ENCODE measurements at places on chromosomes 2 and 18.

DNA sequence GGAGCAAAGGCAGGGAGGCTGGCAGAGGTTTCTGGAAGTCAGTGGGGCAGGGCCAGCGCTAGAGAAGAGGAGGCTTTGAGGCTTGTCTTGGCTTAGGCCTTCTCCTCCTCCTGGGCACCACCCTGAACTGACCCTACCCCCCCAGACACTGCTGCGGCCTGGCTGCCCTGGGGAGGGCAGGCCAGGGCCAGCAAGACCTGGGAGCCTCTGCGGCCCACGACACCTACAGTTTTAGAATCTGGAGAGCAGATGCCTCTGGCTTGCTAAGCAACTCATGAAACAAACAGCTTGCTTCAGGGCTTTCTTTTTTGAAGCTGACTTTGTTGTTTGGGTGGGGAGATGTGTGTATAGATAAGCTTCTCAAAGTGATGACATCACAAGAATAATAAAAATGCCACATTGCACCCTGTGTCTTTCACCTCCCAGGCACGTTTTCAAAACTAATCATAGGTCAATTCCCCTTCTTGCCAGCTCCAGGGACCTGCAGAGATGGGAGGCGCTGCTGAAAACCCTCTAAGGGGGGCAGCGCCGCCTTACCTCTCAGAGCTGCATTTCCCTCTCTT, 46.2 kb upstream of the SMAD7 start:
- no peak for DNase-seq

GRCh38 chr2:55107436-55107835, 57.2 kb upstream of the RTN4 start:
- DNase-seq: no peak

DNA sequence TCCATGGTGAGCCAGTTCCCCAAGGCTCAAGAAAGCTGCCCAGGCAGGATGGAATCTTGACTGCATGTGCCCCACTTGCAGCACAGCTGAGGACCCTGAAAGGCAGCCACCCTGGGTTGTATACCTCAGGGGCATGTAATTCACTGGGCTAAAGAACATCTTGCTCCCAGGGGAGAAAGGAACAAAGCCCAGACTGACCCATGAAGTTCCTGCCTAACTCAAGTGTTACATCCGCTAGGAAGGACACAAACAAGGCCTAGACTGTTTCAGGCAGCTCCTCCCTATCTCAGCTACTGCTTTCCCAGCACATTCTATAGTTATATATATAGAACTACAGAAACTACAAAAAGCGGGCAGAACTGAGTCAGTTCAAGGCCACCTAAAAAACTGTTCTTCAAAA, 69.0 kb downstream of the RBM43 start:
- DNase-seq: no peak

DNA sequence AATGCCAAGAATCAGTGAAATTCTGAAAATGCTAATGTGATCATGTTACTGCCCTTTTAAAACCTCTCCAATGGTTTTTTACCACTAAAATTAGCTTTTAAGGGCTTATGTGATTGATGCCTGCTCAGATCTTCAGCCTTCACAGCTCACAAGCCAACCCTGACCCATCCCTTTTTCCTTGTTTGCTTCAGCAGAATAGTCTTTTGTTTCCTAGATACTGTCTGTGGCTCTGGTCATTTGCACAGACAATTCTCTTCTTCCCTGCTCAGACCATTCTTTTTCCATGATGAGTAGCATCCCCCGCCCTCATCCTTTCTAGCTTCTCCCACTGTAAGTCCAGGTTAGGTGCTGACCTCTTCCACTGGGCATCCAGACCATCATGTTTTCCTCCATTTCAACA, 164.9 kb upstream of the NT5C1B start:
- DNase-seq: no peak

GRCh38 chr2:86199834-86200177, 549 bp downstream of the MRPL35 start:
- DNase-seq: no peak

DNA sequence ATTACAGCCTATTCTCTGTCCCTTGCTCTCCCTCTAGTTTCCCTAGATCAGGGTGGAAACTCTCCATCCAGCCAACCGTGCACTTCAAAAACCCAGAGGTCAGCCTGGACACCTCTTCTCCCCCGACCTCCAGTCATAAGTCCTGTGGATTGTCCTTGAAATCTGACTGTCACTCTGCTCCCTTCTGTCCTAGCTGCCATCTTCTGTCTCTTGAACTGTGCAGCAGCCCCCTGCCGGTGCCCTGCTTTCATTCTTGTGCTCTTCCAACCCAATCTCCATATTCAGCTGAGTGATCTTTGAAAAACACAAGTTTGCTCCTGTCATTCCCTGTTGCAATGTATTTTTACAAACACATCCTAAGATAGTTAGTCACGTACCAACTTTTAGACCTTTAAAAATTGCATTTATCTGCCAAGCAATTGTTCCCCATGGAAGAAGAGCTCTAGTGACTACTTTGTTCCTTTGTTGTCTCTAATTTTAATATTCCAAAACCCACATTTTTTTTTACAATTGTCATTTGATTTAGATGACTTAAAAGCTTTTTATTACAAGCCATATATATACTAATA, 254.3 kb downstream of the CAMKMT start:
- no peak for DNase-seq

DNA sequence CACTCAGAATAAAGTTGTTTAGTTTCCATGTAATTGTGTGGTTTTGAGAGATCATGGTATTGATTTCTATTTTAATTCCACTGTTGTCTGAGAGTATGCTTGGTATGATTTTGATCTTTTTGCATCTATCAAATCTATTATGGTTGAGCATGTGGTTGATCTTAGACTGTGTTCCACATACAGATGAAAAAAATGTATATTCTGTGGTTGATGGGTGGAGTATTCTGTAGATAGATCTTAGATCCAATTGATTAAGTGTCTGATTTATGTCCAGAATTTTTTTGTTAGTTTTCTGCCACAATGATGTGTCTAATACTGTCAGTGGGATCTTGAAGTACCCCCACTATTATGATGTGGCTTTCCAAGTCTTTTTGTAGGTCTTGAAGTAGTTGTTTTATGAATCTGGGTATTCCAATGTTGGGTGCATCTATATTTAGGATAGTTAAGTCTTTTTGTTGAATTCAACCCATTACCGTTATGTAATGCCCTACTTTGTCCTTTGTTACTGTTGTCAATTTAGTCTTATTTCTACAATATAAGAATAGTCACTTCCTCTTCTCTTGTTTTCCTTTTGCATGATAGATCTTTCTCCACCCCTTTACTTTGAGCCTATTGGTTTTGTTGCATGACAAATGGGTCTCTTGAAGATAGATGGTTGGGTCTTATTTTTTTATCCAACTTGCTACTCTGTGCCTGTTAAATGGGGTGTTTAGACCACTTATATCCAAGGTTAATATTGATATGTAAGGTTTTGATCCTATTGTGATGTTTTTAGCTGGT, 101.8 kb downstream of the TRABD2A start:
- no peak for DNase-seq

- DNase-seq: no peak
These were observed 7.8 kb upstream of the RAB31 start for GRCh38 chr18:9700261-9700796.

DNA sequence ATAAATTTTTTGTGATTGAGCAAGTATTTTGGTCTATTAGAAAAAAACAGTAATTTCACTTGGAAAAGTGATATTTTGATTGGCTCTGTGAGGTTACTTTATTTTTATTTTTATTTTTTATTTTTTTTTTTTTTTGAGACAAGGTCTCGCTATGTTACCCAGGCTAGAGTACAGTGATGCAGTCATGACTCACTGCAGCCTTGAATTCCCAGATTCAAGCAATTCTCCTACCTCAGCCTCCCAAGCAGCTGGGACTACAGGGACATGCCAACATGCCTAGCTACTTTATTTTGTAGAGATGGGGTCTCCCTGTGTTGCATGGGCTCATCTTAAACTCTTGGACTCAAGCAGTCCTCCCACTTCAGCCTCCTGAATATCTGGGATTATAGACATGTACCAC, 60.9 kb upstream of the MGAT5 start:
- no peak for DNase-seq

GRCh38 chr2:67453310-67453709, 56.2 kb downstream of the ETAA1 start:
- no peak for DNase-seq

GRCh38 chr18:75154259-75154658, 54.7 kb downstream of the PTGR3 start:
- no peak for DNase-seq

- DNase-seq: no peak
These were observed 55.0 kb downstream of the MAPK4 start for GRCh38 chr18:50614838-50615237.

GRCh38 chr18:35477497-35477896, 20.3 kb downstream of the INO80C start:
- DNase-seq: no peak

DNA sequence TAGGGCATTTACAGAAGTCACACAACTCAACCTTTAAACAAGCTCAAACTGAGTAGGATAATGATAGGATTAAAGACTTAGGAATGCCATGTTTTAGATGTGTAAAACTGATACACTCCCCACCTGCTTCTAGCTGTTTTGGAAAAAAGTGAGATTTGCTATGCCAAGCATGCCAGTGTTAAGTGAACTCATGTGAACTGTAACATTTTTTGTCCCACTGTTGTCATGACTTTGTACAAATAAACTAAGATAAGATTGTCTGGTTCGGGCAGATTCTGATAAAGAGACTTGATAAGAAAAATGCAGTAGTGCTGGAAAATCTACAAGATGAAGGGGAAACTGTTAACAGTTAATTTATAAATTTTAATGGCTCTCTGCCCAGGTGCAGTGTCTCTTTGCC, 66.5 kb downstream of the GLS start:
- no peak for DNase-seq

GRCh38 chr2:1546023-1546591, 132.8 kb downstream of the TPO start:
- peak; percentile 26 for DNase-seq

DNA sequence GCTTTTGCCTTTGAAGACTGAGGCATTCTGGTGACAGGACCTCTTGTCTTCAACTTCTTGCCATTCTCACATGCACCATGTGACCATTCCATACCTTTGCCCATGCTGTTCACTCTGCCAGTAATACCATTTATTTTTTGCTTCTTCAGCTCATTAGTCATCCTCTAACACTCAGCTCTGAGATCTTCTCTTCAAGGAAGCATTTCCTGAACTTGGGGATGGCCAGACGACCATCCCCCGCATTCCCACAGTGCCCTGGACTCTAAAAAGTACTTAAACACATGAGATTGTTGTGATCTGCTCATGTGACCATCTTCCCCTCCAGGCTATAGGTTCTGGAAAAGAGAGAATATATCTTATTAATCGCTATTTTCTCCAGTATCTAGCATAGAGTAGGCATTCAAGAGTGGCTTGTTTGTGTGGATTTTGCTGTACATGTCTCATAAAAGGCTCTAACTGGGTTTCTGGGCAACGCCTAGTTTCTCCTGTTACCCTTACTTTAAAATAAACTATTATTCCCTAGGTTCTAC, 33.9 kb downstream of the PAX3 start:
- no peak for DNase-seq

- DNase-seq: no peak
These were observed 35.8 kb upstream of the PTPN4 start for GRCh38 chr2:119723784-119724467.

- no peak for DNase-seq
These were observed 37.8 kb downstream of the MBD5 start for GRCh38 chr2:148058641-148059040.

DNA sequence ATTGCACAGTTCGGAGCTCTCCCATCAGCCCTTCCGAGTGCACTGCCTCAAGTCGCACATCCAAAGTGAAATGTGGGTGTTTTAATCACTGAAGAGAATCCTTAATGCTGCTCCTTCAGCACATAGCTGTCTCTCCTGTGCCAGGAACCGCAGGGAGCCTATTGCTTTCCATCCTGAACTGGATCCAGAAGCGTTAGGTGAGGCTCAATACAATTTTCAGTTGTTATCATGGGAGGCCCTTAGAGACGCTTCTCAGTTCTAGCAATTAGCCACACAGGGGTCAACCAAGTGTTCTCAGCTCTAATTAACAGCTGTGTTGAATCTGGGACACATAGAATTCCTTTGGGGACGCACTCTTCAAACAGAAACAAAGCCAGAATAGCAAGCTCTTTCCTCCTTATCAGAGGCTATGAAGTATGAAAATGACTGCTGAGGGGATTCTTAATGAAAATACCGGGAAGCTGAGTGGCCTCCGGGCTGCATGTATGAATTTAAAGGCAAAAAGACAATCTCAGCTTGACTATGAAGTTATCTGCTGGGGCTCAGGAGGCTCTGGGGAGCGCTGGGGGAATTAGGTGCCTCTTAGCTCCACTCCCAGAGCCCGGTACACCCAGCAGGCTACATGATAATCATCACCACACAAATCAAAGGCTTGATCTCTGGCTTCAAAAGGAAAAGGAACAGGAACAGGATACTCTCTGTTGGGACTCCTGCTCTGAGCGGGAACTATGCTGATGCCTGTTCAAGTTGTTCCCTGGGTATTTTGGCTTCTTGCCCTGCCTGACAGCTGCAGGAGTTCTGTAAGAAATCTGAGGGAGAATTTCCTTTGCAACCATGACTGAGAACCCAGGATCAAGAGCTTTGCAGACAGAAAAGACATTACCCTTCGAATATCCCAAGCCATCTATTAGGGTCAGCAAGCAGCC, 55.4 kb upstream of the NCOA1 start:
- DNase-seq: no peak

- DNase-seq: no peak
These were observed 39.3 kb downstream of the SNTG2 start for GRCh38 chr2:989781-990467.

DNA sequence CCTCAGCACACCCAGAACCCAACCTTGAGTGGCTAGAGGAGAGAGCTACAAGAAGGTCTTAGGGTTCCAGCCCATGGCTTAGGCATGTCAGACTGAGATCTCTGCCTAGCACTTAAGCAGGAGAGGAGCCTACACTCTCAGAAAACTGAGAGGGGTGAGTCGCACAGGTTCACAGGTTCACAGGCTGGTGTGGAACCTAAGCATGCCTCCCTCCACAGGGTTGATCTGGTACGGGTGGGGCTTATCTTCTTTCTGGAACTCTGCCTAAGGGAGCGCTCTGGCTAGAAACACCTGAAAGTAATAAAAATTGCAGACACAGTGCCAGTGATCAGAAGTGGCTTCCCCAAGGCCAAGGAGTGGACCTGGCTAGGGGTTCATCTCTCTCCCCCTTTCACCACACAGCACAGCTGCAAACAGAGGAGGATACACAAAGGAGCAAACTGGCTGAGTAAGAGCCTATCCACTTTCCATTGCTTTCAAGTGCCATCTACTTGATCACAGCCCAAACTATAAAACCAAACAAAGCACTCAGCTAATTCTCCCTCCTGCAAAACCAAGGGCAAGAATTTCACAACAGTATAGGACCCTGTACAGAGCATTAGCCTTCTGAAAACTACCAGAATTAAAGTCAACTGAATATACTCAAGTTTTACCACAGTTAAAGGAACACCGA, 481.9 kb upstream of the SETBP1 start:
- DNase-seq: no peak

GRCh38 chr18:6449213-6449612, 34.5 kb upstream of the L3MBTL4 start:
- no peak for DNase-seq

DNA sequence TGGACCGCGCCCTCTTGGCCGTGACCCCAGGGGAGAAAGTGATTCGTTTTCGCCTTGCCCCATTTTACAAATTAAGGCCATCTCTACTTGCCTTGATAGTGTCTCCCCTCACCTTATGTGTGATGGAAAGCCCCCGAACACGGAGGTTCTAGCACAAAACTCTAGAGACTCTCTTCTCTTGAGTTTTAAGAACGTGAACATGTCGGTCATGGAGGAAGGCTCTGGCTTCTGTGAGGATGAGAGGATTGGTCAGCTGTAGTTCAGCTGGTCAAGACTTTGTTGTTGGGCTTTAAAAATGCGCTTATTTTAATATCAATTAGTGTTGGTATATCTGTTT, 828 bp downstream of the DYNC1I2 start:
- DNase-seq: no peak

Measured in stimulated activated CD4-positive, alpha-beta T cell treated with anti-CD3 and anti-CD28 coated beads, Interleukin-4, amount 100 ng/mL, for 1 hour (primary cell).